ENCODE measurements at places on chromosomes 12 and 14.

GRCh38 chr14:70744641-70745040 is 64.7 kb downstream of the MAP3K9 start:
- H3K36me3 ChIP-seq = peaks cover 11% of the 10 kb centered on the region
- H3K27ac ChIP-seq = no peak overlapping the region
- no peak for DNase-seq

GRCh38 chr12:42128888-42129287 is 15.8 kb downstream of the GXYLT1 start:
- H3K4me3 ChIP-seq = no peak overlapping the region
- no peaks in the 10 kb centered on the region for H3K27me3 ChIP-seq
- peak overlapping the region; percentile 76 for H3K27ac ChIP-seq
- peak; percentile 87 for DNase-seq
- peaks cover 11% of the 10 kb centered on the region for H3K4me1 ChIP-seq

GRCh38 chr14:77107228-77107627 is 9.2 kb downstream of the CIPC start:
- no peak overlapping the region for H3K4me3 ChIP-seq
- DNase-seq = no peak
- no peaks in the 10 kb centered on the region for H3K27me3 ChIP-seq
- peaks cover 4% of the 10 kb centered on the region for H3K4me1 ChIP-seq

DNA sequence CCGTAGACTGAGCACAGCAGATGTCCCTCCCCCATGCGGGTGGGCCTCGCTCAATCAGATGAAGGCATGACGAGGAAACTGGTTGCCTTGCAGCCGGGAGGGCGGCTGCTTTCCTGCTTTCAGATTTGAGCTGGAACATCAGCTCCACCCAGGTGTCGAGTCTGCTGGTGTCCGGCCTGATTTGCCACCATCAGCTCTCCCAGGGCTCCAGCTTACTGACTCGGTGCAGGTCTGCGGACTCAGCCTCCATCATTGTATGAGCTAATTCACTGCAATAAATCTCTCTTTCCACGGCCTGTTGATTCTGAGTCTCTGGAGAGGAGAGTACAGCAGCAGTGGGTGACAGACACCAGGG is 156.2 kb downstream of the KIF26A start:
- H3K4me1 ChIP-seq = peaks cover 9% of the 10 kb centered on the region
- no peaks in the 10 kb centered on the region for H3K27me3 ChIP-seq
- no peak overlapping the region for H3K27ac ChIP-seq
- no peaks in the 10 kb centered on the region for H3K36me3 ChIP-seq

- no peak for DNase-seq
- no peaks in the 10 kb centered on the region for H3K4me1 ChIP-seq
- no peaks in the 10 kb centered on the region for H3K36me3 ChIP-seq
- no peaks in the 10 kb centered on the region for H3K27me3 ChIP-seq
- H3K27ac ChIP-seq = no peak overlapping the region
These were observed 10.0 kb downstream of the MARK3 start for GRCh38 chr14:103395244-103395643.

DNA sequence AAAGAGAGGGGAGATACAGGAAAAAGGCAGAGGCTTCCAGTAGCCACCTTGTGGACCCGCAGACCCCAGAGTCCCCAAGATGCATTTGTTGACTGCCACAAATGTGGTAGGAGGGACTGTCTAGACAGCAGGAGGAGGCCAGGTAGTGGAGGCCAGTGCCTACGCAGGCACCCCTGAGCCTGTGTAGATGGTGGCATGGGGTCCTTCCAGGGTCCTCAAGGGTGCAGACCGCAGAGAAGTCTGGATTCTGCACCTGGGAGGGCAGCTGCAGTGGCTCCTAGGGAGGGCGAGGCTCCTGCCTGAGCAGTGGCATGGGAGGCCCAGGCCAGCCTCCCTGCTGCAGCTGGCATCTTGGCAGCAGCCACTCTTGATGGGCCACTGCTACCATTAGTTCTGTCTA is 119.7 kb downstream of the NTS start:
- H3K4me1 ChIP-seq = no peaks in the 10 kb centered on the region
- no peak for DNase-seq
- no peak overlapping the region for H3K4me3 ChIP-seq
- no peaks in the 10 kb centered on the region for H3K36me3 ChIP-seq
- no peak overlapping the region for H3K27ac ChIP-seq

- DNase-seq = peak; percentile 19
- no peak overlapping the region for H3K27ac ChIP-seq
- H3K4me1 ChIP-seq = peaks cover 3% of the 10 kb centered on the region
- no peaks in the 10 kb centered on the region for H3K27me3 ChIP-seq
- peak overlapping the region; percentile 46 for H3K4me3 ChIP-seq
These were observed 414 bp upstream of the CDK17 start for GRCh38 chr12:96400631-96401075.

- H3K36me3 ChIP-seq = no peaks in the 10 kb centered on the region
- H3K4me3 ChIP-seq = no peak overlapping the region
- no peaks in the 10 kb centered on the region for H3K4me1 ChIP-seq
- DNase-seq = no peak
- no peak overlapping the region for H3K27ac ChIP-seq
These were observed 57.4 kb downstream of the FOXN3 start for GRCh38 chr14:89359477-89360222.

GRCh38 chr14:101088395-101088667 is 184.8 kb upstream of the RTL1 start:
- no peaks in the 10 kb centered on the region for H3K4me1 ChIP-seq
- no peak overlapping the region for H3K4me3 ChIP-seq
- DNase-seq = no peak
- H3K27me3 ChIP-seq = no peaks in the 10 kb centered on the region
